Endothelial cell of umbilical vein (primary cell): ENCODE measurements at places on chromosomes 7 and 10. TPM values are rescaled to one million over a fixed set of nuclear protein-coding genes. Genes with fewer than 3 reads are reported as not detected.

- H3K27me3 ChIP-seq = no peaks in the 10 kb centered on the region
- no peak overlapping the region for H3K27ac ChIP-seq
- DNase-seq = no peak
- H3K4me3 ChIP-seq = no peak overlapping the region
- H3K4me1 ChIP-seq = no peaks in the 10 kb centered on the region
Observed at GRCh38 chr7:155874010-155874409, 61.7 kb upstream of the SHH start.

DNA sequence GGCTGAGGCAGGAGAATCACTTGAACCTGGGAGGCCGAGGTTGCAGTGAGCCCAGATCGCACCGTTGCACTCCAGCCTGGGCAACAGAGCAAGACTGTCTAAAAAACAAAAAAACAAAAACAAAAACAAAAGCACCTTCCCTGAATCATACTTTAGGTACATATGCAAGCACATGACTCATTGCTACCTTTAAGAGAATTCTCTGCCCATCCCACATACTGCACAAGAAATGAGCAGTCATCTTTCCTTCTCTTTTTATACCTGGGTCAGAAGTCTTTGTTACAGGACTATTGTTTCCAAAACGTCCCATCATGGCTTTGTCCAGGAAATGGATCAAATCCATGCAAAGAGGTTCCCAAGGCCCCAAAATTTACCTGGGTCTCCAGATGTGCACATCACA is 21.5 kb upstream of the AKR1B10 start:
- H3K4me3 ChIP-seq = no peak overlapping the region
- peaks cover 6% of the 10 kb centered on the region for H3K4me1 ChIP-seq
- H3K36me3 ChIP-seq = no peaks in the 10 kb centered on the region
- no peak for DNase-seq
- no peaks in the 10 kb centered on the region for H3K27me3 ChIP-seq

GRCh38 chr7:126213876-126214275 is 1038.9 kb downstream of the GRM8 start:
- no peaks in the 10 kb centered on the region for H3K27me3 ChIP-seq
- DNase-seq = no peak
- no peak overlapping the region for H3K4me3 ChIP-seq

The DENND10 gene
- 50.1 and 54.3 TPM in 2 replicates for total RNA-seq

- H3K27ac ChIP-seq = no peak overlapping the region
- no peaks in the 10 kb centered on the region for H3K4me1 ChIP-seq
- no peaks in the 10 kb centered on the region for H3K27me3 ChIP-seq
- H3K36me3 ChIP-seq = no peaks in the 10 kb centered on the region
- DNase-seq = no peak
Observed at GRCh38 chr10:24168258-24169170, 40.4 kb upstream of the KIAA1217 start.

The LIPN gene
- total RNA-seq = not detected in 2 replicates

The FKBP9 gene
- total RNA-seq = 112 and 124 TPM in 2 replicates

GRCh38 chr7:22858640-22859561 is 36.3 kb upstream of the TOMM7 start:
- peak overlapping the region; percentile 61 for H3K27ac ChIP-seq
- H3K27me3 ChIP-seq = no peaks in the 10 kb centered on the region
- H3K4me3 ChIP-seq = no peak overlapping the region
- peaks cover 36% of the 10 kb centered on the region for H3K4me1 ChIP-seq

DNA sequence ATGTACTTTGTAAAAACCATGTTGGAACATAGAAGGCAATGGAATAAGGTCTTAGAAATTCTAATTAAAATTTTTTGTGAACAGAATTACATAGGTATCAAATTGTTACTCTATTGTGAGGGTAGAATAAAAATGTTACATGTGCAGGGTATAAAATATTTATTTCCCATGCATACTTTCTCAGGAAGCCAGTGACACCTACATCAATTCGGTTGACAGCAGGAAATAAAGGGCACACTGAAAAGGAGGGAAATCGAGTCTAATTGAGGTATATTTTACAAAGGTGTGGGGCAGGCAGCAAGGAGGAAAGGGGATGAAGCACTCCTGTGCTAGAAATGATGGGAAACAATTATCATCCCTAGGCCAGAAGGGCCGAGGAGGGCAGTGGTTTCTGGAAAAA is 244.9 kb downstream of the C7orf25 start:
- no peak for DNase-seq
- H3K4me1 ChIP-seq = no peaks in the 10 kb centered on the region
- no peaks in the 10 kb centered on the region for H3K27me3 ChIP-seq
- no peak overlapping the region for H3K27ac ChIP-seq

GRCh38 chr7:148436571-148436970 is 154.0 kb upstream of the C7orf33 start:
- DNase-seq = no peak
- no peaks in the 10 kb centered on the region for H3K4me1 ChIP-seq
- no peaks in the 10 kb centered on the region for H3K27me3 ChIP-seq
- no peaks in the 10 kb centered on the region for H3K36me3 ChIP-seq
- no peak overlapping the region for H3K27ac ChIP-seq

- no peaks in the 10 kb centered on the region for H3K27me3 ChIP-seq
- H3K27ac ChIP-seq = peak overlapping the region; percentile 13
- no peak for DNase-seq
- H3K4me1 ChIP-seq = peaks cover 31% of the 10 kb centered on the region
- H3K4me3 ChIP-seq = peak overlapping the region; percentile 82
- H3K36me3 ChIP-seq = no peaks in the 10 kb centered on the region
Observed at GRCh38 chr7:24978843-24979469, 1.0 kb downstream of the OSBPL3 start.

The MAT1A gene
- total RNA-seq = not detected in 2 replicates

GRCh38 chr7:125074141-125074540 is 144.5 kb upstream of the POT1 start:
- no peak overlapping the region for H3K4me3 ChIP-seq
- H3K4me1 ChIP-seq = no peaks in the 10 kb centered on the region
- no peaks in the 10 kb centered on the region for H3K27me3 ChIP-seq
- peak; percentile 5 for DNase-seq

DNA sequence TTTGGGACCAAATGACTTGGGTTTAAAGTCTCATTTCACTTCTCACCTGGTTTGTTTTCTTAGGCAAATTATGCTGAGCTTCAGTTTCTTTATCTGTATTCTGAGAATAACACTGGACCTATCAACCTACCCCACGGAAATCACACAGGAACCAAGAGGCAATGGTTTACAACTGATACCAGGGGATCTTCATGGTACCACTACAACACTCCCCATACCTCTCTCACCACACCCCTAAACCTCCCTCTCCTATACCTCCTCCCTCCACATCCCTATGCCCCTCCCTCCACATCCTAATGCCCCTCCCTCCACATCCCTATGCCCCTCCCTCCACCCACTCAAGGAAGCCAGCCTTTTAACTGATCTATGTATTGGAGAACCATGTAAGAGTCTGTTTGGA is 9.9 kb downstream of the FAM204A start:
- H3K27ac ChIP-seq = no peak overlapping the region
- H3K4me1 ChIP-seq = no peaks in the 10 kb centered on the region
- no peaks in the 10 kb centered on the region for H3K27me3 ChIP-seq
- H3K36me3 ChIP-seq = peaks cover 32% of the 10 kb centered on the region
- no peak overlapping the region for H3K4me3 ChIP-seq

The CNPY1 gene
- total RNA-seq = not detected in 2 replicates

GRCh38 chr7:139675127-139676125 is 102.4 kb downstream of the HIPK2 start:
- no peaks in the 10 kb centered on the region for H3K36me3 ChIP-seq
- peaks cover 18% of the 10 kb centered on the region for H3K4me1 ChIP-seq
- no peaks in the 10 kb centered on the region for H3K27me3 ChIP-seq
- no peak overlapping the region for H3K27ac ChIP-seq
- no peak overlapping the region for H3K4me3 ChIP-seq

DNA sequence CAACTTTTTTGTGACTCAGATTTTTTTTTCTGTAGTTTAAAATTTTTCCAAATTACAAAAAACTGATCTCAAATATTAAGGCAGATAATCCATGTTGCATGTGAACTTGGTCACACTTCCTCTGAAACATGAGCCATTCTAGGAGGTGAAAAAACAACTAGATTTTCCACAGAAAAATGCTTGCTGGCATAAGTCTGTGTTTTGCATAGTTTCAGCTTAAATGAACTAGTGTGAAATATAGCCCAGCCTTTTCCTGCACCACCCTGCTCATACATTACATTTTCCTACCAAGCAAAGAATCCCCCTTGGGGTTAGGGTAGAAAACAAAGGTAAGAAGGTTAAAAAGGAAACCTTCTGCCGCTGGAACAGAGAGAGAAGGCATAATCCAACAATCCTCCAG is 48.2 kb downstream of the SLC25A13 start:
- DNase-seq = peak; percentile 25
- no peaks in the 10 kb centered on the region for H3K27me3 ChIP-seq
- no peaks in the 10 kb centered on the region for H3K4me1 ChIP-seq
- no peak overlapping the region for H3K4me3 ChIP-seq

DNA sequence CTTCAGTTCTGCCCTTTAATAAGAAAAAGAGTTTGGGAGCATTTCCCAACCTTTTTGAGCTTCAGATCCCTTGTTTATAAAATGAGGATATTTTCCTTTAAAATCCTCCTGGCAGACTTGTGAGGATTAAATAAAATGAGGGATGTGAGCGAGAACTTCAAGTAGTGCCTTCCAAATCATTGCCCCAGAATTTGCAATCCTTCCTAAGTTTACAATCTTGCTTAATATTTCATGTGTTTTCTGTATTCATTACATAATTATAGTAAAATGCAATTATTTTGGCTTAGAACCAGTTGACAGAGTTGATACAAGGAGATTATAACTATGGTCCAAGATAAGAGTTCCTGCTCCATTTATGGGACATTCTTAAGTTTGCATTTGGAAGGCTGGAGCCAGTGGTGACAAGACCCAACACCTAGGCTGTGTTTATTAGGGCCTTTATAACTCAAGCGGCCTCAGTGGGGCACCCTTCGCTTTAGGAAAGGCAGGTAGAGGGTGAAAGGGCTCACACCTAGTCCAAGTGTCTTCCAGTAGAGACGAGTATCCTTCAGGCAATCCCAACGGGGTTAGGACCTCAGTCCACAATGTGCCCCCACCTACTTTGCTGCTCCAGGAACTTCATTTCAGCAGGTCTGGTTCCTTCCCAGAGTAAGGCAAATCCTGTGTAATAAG is 317.5 kb downstream of the WDR11 start:
- H3K4me3 ChIP-seq = no peak overlapping the region
- DNase-seq = no peak
- H3K4me1 ChIP-seq = no peaks in the 10 kb centered on the region

The NPFFR1 gene
- not detected in 2 replicates for total RNA-seq

- H3K27ac ChIP-seq = no peak overlapping the region
- peaks cover 2% of the 10 kb centered on the region for H3K27me3 ChIP-seq
- no peaks in the 10 kb centered on the region for H3K4me1 ChIP-seq
- H3K4me3 ChIP-seq = no peak overlapping the region
Observed at GRCh38 chr10:48759113-48759901, 74.6 kb downstream of the WDFY4 start.

GRCh38 chr7:96143495-96144259 is 178.2 kb downstream of the SLC25A13 start:
- no peaks in the 10 kb centered on the region for H3K4me1 ChIP-seq
- no peak overlapping the region for H3K4me3 ChIP-seq
- H3K27me3 ChIP-seq = no peaks in the 10 kb centered on the region
- H3K27ac ChIP-seq = no peak overlapping the region

The UBTD1 gene
- 42.6 and 44.1 TPM in 2 replicates for total RNA-seq

The NKX1-2 gene
- not detected in 2 replicates for total RNA-seq

GRCh38 chr7:55325371-55325792 is 39.8 kb upstream of the LANCL2 start:
- no peak overlapping the region for H3K27ac ChIP-seq
- DNase-seq = no peak
- peaks cover 4% of the 10 kb centered on the region for H3K27me3 ChIP-seq
- no peaks in the 10 kb centered on the region for H3K36me3 ChIP-seq
- H3K4me3 ChIP-seq = no peak overlapping the region
- H3K4me1 ChIP-seq = no peaks in the 10 kb centered on the region

GRCh38 chr7:133540096-133540860 is 287.4 kb downstream of the EXOC4 start:
- H3K4me1 ChIP-seq = no peaks in the 10 kb centered on the region
- no peak overlapping the region for H3K27ac ChIP-seq
- no peaks in the 10 kb centered on the region for H3K27me3 ChIP-seq
- H3K4me3 ChIP-seq = no peak overlapping the region
- H3K36me3 ChIP-seq = no peaks in the 10 kb centered on the region

The KLLN gene
- 0.21 and 0.31 TPM in 2 replicates for total RNA-seq

The IFIT1 gene
- 0.39 and 0.75 TPM in 2 replicates for total RNA-seq

The NAT16 gene
- total RNA-seq = not detected in 2 replicates

The NKX2-3 gene
- total RNA-seq = not detected in 2 replicates

DNA sequence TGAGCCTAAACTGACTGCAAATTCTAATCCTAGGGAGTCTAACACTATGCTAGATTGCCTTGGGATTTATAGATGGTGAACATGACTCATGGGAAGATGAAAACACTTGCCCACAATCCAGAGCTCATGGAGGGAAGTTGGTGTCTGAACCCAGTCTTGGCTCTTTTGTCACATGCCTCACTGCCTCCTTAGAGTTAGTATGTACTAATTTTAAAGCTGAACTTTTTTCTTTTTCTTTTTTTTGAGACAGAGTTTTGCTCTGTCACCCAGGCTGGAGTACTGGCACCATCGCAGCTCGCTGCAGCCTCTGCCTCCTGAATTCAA is 14.4 kb downstream of the MRPL32 start:
- no peaks in the 10 kb centered on the region for H3K36me3 ChIP-seq
- H3K27me3 ChIP-seq = no peaks in the 10 kb centered on the region
- H3K4me1 ChIP-seq = no peaks in the 10 kb centered on the region
- DNase-seq = no peak
- no peak overlapping the region for H3K4me3 ChIP-seq

DNA sequence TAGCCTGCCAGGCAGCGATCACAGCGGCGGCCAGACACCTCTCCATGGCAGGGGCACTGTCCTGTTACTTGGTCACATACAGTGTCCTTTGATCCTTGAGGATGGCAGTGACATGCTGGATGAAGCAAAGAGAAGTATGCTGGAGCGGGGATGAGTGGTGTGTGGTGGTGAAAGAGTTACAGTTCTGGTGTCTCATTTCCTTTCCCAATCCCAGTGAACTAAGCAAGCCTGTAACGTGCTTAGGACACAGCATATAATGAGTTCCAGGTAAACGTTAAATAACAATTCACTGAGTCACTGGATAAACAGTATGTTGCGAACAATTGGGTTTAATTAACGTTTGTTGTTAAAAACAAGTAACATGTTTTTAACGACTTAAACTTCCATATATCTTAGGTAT is 63.5 kb upstream of the LAMB1 start:
- no peaks in the 10 kb centered on the region for H3K36me3 ChIP-seq
- peak; percentile 26 for DNase-seq
- H3K4me1 ChIP-seq = peaks cover 14% of the 10 kb centered on the region
